Right hindlimb (tissue), 1 donor: ENCODE measurements at places on chromosomes 3 and 15.

GRCh38 chr3:59082106-59082505 lies 32.3 kb upstream of the CFAP20DC start:
- DNase-seq = no peak

GRCh38 chr3:59515966-59516365 lies 466.1 kb upstream of the CFAP20DC start:
- no peak for DNase-seq

DNA sequence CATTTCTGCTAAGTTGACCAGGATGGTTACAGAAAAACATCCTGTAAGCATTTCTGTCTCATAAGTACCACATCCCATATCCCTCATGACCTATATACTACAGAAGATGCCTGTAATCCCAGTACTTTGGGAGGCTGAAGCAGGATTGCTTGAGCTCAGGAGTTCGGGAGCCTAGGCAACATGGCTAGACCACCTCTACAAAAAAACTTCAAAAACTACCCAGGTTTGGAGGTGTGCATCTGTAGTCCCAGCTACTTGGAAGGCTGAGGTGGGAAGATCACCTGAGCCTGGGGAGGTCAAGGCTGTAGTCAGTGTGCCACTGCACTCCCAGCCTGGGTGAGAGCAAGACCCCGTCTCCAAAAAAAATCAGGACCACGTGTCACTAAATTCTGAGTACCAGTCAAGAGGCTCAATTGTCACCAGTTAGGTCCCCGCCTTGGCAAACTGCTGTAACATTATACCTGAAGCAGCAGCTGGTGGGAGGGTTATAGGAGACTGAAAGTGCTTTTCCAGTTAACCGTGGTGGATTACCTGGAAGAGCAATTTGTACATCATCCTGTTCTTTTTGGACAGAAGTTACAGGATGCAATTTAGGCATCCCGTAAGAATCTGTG lies 6.2 kb downstream of the RPL32 start:
- no peak for DNase-seq

- no peak for DNase-seq
These were observed 69.5 kb downstream of the CADPS start for GRCh38 chr3:62805580-62806277.

DNA sequence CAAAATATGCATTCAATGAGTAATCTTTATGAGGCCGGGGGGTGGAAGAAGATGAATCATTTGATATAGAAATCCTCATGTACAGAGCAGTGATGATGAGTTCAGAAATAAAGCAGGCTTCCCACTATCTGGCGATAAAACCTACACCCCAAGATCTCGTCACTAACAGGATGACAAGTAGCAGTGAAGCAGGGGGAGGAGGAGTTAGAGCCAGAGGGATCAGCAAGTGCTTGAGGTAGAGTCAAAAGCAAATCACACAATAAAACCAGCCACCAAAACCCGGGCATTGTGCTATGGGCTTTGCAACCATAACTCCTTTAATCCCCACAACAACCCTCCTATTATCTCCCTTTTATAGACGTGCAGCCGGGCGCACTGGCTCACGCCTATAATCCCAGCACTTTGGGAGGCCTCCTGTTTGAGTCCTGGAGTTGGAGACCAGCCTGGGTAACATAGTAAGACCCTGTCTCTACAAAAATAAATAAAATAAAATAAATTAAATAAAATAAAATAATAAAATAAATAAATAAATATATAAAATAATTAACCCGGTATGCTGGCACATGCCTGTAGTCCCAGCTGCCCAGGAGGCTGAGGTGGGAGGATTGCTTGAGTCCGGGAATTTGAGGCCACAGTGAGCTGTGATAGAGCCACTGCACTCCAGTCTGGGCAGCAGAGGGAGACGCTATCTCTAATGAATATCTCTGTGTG lies 53.0 kb downstream of the STARD5 start:
- no peak for DNase-seq

GRCh38 chr15:48833526-48834239 lies 22.8 kb upstream of the CEP152 start:
- DNase-seq = no peak
